ENCODE measurements at places on chromosomes 5 and 9. TPM values are rescaled to one million over a fixed set of nuclear protein-coding genes. Genes with fewer than 3 reads are reported as not detected.

SH3PXD2B gene
- 32.3 TPM for total RNA-seq

DNA sequence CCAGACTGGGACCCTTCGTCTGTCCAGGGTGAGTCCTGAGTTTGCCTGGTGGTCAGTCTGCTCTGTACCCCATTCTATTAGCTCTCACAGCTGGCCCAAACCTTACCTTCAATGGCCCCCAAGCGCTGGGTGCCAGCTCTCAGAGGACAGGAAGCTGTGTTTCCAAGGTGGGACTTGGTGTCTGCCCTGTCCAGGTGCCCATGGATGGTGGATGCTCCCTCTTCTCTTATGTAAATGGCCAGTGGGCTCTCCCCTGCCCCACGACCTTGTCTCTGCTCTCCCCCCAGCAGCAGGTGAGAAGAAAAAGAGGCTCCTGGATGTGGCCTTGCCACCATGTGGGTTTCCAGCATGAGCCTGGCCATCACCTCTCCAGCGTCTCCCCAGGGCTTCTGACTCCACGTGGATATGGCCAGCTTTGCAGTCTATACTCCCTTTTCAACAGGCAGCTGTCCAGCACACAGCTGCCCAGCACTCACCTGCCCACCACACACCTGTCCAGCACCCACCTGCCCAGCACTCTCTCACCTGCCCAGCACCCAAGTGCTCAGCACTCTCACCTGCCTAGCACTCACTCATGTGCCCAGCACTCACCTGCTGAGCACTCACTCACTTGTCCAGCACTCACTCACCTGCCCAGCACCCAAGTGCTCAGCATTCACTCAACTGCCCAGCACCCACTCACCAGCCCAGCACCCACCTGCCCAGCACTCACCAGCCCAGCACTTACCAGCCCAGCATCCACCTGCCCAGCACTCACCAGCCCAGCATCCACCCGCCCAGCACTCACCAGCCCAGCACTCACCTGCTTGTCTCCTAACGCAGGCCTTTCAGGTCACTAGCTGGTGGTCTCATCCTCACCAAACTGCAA, 136.2 kb upstream of the IRX2 start:
- no peak overlapping the region for H3K27ac ChIP-seq
- no peaks in the 10 kb centered on the region for H3K36me3 ChIP-seq
- H3K4me3 ChIP-seq, result no peak overlapping the region
- no peaks in the 10 kb centered on the region for H3K27me3 ChIP-seq

- no peaks in the 10 kb centered on the region for H3K4me1 ChIP-seq
- no peak for DNase-seq
- no peak overlapping the region for H3K4me3 ChIP-seq
- no peaks in the 10 kb centered on the region for H3K27me3 ChIP-seq
- no peaks in the 10 kb centered on the region for H3K36me3 ChIP-seq
Measured at GRCh38 chr5:165626161-165626560, 2120.7 kb downstream of the MAT2B start.

DNA sequence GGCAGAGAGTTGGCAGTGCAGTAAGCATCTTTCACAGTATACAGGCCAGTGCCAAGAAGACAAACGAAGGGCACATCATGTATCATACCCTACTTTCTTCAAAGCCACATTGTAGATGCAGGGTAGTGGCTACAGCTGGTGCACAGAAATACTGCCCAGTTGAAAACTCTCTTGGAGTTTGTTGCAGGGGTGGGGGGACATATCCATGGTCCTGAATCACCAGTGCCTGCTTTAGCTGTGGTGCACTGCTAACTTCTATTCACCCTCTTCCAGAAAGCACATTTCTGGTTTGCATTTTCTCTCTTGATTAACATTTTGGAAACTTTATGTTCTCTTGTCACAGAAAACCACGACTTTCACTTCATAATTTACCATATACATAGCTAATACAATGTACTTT, 196.6 kb downstream of the PAPPA start:
- H3K4me3 ChIP-seq, result no peak overlapping the region
- no peak for DNase-seq
- H3K36me3 ChIP-seq, result peaks cover 42% of the 10 kb centered on the region
- no peak overlapping the region for H3K27ac ChIP-seq
- no peaks in the 10 kb centered on the region for H3K27me3 ChIP-seq
